GM13976 (cell line): ENCODE measurements at places on chromosomes 12 and 14.

DNA sequence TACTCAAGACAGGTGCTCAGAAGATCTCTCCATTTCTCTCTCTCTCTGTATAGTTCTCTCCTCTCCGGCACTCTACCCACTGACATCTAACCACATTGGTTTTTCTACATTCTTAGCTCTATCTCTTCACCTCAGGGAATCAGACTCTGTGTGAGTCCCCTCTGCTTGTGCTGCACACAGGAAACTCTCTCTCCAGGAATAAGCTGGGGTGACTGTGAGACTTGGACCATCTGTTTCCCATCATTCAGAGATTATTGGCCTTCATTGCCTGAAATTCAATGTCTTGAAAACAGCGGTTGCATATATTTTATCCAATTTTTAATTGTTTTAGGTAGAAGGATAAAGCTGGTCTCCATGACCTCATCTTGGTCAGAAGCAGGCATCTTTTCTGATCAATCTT, 105.0 kb downstream of the SLC35F4 start:
- DNase-seq, result no peak

- DNase-seq, result no peak
Measured at GRCh38 chr14:99418242-99418641, 62.4 kb downstream of the SETD3 start.

- no peak for DNase-seq
Measured at GRCh38 chr12:113284751-113285150, 50.2 kb downstream of the SLC8B1 start.

GRCh38 chr12:25319233-25319984, 68.7 kb upstream of the KRAS start:
- DNase-seq, result no peak

- peak; percentile 95 for DNase-seq
Measured at GRCh38 chr14:94173885-94174603, at the start of gene PPP4R4. Gene PPP4R4 (plus strand): TSS chr14:94174322. CDS start chr14:94174466, 144 bp downstream.

- no peak for DNase-seq
Measured at GRCh38 chr12:81958406-81958805, 199.3 kb upstream of the PPFIA2 start.

DNA sequence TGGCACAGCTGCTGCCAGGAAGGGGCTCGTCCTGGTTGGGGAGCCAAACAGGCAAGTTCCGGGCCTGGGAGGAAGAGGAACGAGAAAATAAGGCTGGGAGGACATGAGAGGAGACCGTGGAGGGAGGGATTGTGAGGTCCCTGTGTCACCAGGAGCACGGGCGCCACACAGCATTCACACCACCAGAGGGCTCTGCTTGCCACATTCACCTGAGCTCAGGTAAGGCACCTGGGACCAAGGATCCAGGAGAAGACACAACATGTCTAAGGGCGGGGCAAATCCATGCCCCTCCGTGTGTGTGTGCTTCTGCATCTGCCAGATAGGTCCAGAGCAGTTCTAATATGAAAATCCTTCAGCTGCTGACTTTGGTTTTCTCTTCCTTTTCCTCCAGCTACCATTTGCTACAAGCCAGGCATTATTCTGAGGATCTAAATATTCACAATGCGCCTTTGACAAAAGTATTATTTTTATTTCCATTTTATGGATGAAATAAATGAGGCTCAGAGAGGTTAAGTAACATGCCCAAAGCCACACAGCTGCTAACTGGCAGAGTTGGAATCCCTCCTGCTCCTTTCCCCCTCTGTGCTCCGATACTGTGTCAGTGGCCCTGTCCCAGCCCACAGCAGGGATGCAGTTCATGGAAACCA, 14.6 kb downstream of the RAPGEF3 start:
- DNase-seq, result peak; percentile 66

DNA sequence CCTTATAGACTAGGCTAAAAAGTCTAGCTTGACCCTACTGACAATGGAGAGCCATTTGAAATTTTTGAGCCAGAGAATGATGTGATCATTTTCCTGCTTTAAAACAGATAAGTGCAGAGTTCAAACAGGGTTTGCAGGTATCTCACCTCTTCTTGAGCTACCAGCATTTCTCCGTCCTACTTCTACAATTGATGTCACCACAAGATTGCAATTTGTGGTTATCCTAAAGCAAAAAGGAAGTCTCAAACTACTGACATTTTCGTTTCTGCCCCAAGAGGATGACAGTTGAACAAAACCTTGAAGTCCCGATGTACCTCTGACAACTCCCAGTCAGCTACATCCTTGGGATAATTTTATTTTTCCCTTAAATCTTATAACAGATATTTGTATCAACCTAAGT, 86.7 kb downstream of the PTGER2 start:
- no peak for DNase-seq

DNA sequence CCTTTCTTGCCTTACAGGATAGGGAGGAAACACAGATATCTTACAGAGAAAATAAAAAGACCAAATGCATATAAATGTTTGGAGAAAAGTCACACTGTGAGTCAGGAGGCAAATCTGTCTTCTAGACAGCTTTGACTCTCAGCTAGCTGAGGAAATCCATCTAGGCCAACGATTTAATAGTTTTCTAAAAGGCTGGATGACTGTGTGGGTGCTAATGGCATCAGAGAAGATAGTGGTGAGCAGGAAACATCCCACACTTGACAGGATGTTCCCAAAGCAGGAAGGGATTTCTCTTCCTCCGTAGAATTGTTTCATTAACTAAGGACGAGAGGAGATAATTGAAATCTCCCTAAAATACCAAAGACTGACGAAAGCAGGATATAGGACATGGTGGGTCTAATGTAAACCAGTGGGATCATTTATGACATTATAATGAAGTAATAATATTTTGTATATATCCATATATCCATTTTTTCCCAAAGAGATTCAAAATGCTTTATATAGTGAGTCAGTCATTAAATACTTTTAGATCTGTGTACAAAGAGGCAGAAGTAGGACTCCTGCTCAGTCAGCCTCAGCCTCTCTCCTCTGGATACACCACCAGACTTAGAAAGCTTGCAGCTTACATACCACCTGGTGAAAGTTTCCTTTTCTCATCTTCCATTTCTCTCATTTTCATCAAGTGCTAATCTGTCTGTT, 44.3 kb upstream of the PSMA6 start:
- no peak for DNase-seq

GRCh38 chr12:6345319-6346091, 3.6 kb upstream of the TNFRSF1A start:
- no peak for DNase-seq

DNA sequence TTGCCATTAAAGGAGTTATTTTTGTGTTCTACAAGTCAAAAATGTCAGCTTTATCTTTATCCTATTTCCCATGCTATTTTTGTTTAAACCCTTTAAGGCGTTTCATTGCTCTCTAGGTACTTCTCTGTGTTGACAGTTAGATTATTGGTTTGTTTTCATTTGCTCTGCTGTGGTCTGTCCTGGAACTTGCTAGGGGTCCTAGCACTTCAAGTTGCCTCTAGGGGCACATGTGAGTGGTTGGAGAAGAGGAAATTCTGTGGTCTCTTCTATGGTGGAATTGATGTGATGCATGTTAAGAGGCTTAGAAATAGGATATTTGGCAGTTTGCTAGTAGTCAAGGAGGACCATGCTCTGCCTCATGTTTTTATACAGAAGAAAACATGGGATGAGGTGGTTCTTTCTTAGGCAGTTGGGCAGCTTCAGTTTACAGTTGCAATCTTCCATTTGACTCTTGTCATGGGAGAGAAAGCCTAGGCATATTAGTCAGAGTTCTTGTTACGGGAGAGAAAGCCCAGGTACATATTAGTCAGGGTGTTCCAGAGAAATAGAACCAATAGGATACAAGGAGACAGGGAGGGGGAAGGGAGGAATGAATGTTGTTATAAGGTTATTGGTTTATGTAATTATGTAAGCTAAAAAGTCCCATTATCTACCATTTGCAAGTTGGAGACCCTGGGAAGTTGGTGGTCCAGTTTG, 14.4 kb downstream of the TTLL5 start:
- DNase-seq, result no peak

GRCh38 chr12:42589465-42590329, at the start of gene PRICKLE1:
Gene PRICKLE1 (minus strand): TSS chr12:42589746. CDS start chr12:42472516, 117,230 bp downstream.
- DNase-seq, result peak; percentile 77

DNA sequence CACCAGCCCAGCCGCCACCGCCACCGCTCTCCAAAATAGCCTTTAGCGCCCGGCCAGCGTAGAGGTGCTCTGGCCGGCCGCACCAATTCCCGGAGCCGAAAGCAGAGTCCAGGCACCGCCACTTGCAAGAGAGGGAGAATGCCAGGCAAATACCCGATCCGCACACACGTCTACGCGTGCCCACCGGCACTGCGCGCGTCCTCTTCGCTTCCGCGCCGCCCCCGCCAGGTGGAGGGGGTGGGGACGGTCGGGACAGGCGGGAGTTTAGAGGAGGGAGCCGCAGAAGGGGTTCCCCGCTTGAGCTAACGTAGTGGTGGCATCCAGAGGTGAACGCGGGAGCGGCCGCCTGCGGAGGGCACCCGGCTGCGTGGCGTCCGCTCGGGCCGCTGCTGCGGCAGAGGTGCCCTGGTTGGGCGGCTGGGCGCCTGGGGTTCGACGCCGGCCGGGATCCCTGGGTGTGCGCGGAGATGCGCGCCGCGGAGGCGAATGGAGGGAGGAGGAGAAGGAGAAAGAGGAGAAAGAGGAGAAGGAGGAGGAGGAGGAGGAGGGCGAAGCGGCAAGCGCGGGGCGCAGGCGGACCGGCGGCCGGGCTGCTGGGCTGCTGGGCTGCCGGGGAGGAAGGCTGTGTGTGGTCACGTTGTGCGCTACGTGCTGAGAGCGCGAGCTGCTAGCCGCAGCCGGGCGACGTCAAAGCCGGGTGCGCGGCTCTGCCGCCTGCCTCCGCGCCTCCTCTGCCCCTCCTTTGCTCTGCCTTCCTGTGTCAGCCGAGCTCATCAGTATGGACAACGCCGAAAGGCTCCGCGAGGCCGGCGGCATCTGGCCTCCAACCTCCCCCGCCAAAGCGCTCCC, at the start of gene MDGA2:
Gene MDGA2 (minus strand): TSS at position 140 of the 849 bp plus-strand sequence.
- peak; percentile 30 for DNase-seq

DNA sequence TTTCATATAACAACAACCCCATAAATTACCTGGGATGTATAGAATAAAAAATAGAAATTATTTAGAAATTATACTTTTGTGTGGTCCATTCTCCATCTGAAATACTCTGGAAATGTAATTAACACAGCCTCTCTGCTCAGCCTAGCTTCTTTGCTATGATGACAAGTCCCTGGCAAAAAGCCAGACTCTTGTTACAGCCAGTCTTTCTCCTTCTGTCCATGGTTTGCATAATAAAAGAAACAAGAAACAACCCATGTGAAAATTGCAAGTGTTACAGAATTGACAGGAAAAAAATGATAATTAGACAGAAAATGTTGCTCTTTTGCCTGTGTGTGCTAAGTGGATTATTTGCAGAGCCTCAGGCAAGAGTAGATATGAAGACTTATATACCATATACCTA, 61.3 kb downstream of the C12orf50 start:
- no peak for DNase-seq

DNA sequence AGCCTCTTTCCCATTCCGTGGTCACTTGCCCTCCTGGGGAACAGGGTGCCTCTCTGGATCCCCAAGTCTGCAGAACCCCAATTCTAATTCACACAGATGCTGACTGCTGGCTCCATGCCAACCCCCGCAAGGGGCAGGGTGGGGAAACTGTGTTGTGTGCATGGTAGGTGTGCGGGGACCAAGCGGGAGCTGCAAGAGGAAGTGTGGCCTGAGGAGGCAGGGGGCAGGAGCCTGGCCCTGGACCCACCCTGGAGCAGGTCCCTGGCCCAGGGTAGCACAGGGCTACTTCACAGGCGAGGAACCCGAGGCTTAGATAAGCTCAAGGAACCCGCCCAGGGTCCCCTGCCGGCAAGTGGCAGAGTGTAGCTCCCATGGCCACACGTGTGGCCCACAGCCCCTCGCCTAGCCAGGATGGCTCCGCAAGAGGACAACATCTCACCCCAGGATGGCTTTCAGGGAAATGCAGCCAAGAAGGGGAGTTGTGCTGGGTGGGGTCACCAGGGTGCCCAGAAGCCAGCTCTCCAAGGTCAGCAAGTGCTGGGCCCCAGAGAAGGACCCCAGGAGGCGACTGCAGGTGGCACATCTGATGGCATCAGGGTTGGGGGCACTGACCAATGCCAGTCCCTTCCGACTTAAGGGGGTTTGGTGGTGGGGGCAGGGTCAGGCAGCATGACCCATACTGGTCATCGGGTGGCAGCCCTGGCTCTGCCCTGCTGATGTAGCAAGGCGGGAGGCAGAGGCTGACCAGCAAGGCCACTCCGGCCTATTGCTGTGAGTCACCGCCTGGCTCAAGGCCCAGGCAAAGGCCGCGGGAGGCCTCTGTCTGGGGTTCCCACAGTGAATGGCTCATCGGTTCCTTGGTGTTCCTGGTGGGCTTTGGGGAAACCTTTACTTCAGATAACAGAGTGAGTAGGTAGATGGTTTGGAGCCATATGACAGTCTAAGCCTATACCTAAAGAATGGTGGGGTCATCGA, 37.3 kb upstream of the EML1 start:
- no peak for DNase-seq

DNA sequence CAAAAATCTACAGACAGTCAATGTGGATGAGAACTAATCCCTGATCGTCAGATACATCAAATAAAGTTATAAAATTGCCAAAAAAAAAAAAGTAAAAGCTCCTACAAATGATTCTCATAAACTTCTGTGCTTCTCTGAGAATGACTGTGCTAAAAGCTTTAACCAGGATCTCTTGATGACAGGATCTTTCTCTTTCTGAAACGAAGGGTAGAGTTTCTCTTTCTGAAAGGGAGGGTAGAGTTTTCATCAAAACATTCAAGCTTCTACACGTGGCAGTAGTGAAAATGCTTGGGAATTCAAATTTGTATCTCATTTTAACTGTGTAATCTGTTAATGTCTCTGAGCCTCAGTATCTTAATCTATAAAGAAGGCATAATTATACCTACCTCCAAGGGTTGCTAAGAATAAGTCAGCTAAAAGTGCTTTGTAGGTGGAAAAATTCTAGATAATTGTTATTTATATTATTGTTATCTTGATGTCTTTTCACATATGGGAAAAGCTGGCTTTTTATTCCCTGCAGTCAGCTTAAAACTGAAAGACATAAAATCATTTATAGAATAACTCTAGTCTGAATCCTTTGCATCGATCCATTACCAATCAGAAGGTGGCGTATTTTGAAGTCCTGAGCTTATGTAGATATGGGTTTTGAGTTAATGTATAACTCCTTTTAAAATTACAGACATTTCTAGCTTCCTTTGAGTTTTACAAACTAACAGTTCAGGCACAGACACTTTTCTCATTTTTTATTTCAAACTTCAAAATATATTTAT, 157.4 kb downstream of the DACT1 start:
- DNase-seq, result no peak

- peak; percentile 64 for DNase-seq
Measured at GRCh38 chr14:100015251-100015655, 50.0 kb upstream of the EVL start.

DNA sequence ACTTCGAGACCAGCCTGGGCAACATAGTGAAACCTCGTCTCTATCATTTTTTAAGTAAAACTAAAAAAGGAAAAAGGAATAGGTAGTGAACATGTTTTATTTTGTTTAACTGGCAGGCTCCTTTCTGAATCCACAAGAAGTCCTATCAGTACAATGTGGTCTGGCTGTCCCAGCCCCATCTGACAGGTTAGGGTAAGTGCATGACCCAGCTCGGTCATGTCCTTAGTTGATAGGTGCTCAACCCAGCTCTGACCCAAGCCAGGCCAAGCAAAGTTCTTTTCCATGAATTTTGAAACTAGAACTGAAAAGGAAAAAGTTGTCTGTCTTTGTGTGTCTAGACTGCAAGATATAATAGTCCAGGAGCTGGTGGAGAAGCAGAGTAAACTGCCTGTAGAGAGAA, 4.7 kb upstream of the NRDE2 start:
- DNase-seq, result no peak

GRCh38 chr12:26292596-26292995, 97.2 kb downstream of the SSPN start:
- DNase-seq, result no peak

- DNase-seq, result no peak
Measured at GRCh38 chr12:111438481-111438880, 32.8 kb downstream of the SH2B3 start.
